ENCODE measurements at places on chromosomes 7 and 10.

DNA sequence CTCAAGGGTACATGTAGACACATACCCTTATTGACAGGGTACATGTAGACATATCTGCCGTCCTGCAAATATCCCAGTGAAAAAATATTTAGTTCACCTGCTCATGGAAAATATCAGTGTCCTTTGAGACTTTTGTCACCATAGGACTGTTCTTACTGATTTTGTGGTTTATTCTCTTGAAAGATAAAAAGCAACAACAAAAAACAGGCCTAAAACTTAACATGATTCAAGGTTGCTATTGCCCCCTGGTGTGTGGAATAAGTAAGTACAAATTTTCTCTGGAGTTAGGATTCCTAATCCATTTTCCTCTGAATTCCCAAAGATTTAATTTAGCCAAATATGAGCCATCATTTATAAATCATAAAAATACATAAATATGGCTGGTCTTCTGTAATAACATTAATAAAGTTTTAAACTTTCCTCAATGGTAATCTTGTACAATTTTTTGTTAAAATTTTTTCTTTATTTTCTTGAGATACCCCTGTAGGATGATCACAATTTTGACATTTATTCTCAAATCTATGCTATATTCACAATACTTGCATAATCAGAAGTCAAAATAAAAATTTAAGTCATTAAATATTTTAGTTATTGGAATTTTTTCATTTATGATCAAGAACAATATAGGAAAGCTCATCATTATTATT lies 741.4 kb upstream of the POT1 start:
- DNase-seq: peak; percentile 53

DNA sequence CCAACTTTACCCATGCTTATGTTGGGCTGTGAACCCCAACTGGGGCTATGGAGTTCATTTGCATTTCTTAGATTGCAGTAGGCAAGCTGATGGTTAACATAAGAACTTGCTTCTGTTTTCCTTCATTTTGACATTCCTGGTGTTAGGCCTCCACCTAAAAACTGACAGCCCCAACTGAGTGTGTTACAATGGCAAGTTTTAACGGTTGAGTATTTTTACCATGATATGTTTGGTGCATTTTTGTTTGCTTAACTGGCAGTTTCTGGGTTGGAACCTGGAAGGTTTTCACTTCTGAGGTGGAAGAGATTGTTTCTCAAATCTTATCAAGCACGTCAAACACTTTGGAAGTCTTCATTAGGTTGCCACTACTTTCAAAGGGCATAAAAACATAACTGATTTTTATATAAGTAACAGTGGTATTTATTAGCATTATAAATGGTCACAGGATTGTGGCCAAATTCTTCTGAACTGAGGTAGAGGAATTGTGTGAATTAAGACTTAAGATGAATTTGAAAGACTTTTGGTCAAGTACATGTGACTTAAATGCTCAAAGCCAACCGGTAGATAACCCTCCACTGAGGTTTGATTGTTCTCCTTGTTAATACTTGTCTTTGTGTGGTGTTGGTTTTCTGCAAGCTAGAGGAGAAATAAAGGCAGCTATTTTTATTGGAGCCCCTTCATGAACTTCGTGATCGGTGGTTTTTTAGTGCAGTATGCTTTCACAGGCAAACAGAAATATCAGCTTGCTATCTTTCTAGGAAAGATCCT lies 2.8 kb downstream of the BMI1 start:
- DNase-seq: no peak

- no peak for DNase-seq
Measured at GRCh38 chr10:117617659-117618058, 75.1 kb downstream of the EMX2 start.

DNA sequence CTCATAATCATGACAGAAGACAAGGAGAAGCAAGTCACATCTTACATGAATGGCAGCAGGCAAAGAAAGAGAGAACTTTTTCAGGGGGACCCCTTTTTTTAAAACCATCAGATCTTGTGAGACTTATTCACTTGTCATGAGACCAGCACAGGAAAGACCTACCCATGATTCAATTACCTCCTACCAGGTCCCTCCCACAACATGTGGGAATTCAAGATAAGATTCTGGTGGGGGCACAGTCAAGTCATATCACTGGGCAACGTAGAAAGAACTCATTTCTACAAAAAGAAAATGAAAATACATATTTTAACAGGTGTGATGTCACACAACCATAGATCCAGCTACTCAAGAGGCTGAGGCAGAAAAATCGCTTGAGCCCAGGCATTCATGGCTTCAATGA lies 304.1 kb downstream of the IPMK start:
- no peak for DNase-seq

GRCh38 chr7:24879291-24879690 lies 100.7 kb downstream of the OSBPL3 start:
- DNase-seq: no peak

DNA sequence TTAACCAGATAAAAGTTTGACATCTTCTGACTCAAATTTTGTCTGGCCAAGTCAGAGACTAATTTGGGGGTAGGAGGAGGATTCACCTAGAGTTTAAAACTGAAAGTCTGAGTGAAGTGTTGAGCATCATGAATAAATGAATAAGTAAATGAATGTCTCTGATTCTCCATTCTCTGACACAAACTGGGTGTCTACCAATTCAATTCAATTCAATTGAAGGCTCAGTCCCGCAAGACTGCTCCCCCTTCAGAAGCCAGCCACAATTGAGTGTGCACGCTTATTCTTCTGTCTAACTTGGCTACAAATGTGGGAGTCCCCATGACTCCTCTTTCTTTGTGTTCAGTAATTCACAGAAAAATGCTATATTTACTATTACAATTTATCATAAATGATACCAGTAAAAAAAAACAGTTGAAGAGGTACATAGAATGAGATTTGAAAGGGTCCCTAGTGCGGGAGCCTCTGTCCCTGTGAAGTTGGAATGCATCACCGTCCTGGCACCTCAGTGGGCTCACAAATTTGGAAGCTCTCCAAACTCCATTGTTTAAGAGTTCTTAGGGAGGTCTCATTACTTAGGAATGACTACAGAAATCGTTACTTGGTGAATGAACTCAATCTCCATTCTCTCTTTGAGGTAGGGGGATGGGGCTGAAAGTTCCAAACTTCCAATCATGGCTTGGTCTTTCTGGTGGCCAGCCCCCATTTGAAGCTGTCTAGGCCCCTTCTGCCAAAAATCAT lies 243.7 kb upstream of the PHYHIPL start:
- no peak for DNase-seq

GRCh38 chr10:75402486-75403143 lies 1.1 kb upstream of the ZNF503 start:
- peak; percentile 84 for DNase-seq

DNA sequence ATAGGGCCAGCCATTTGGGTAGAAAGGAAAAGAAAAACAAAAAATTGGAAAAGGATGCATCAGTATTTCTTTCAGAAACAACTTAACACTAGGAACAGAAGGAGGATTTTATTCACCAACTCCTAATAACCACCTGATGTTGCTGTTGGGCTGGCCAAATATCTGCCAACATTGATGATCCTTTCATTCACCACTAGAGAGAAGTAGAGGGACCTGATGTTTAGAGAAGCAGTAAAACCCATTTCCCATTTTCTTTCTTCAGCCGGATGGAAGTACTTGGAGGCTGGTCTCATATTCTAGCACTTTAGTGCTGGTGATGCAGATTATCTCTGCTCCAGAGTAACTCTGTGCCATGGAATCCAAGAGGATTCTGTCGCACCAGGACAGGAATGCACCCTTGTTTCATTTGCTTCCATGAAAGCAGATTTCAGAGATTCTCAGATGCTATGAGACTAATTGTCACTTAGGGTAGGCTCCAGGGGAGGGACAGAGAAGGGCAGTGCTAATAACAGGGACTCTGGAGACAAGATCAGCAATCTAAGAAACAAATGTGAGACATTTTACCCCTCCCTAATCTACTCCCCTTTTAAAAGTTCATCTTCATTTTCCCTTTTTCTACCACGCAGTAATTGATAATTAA lies 3.1 kb downstream of the KLLN start:
- peak; percentile 54 for DNase-seq

GRCh38 chr7:78225534-78225933 lies 427.0 kb downstream of the PHTF2 start:
- no peak for DNase-seq

DNA sequence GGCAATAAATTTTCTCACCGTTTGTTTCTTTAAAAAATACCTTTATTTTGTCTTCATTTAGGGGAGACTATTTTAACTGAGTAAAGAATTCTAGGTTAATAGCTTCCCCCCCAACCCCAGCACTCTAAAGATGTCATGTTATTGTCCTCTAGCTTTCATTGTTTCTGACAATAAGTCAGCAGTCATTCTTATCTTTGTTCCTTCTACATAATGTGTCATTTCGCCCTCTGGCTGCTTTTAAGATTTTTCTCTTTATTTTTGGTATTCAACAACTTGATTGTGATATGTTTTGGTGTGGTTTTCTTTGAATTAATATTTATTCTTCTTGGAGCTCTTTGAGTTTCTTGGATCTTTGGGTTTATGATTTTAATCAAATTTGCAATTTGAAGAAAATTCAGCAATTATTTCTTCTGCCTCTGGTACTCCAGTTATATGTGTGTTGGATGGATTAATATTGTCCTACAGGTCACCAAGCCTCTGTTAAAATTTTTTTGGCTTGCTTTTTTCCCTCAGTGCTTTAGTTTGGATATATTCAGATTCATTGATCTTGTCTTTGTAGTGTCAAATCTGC lies 64.6 kb upstream of the ELN start:
- no peak for DNase-seq

GRCh38 chr10:24678757-24679156 lies 44.9 kb downstream of the ARHGAP21 start:
- no peak for DNase-seq

DNA sequence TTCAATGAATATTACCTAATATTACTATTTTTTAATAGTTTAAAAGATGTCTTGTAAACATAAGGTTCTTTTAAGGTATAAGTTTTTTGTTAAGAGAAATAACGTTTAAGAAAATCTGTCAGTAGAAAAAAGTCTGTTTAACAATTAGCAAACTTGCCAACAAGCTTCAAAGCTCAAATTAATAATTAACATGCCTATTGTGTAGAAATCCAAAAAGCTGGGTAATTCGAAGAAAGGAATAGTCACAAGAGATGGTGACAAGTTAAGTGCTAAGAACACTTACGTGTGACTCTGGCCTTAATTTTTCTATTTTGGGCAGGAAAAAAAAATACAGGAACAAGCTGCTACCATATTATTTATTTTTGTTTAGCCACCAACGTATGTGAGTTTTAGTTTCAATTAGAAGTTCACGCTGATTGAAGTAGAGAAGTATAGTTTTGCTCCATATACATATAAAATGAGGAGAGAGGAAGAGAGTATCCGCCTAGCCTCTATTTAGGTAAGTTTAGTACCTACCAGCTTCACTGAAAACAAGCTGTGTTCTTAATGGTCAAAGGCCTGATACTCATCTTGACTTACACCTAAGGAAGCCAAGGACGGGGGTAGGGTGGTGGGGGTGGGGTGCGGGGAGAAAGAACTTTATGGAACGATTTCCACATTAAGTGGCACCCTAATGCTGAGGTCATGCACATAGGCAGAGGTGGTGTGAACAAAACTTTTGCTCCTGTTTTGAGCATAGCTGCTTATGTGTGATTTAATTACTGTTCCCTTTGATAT lies 43.4 kb upstream of the AGBL3 start:
- DNase-seq: no peak

DNA sequence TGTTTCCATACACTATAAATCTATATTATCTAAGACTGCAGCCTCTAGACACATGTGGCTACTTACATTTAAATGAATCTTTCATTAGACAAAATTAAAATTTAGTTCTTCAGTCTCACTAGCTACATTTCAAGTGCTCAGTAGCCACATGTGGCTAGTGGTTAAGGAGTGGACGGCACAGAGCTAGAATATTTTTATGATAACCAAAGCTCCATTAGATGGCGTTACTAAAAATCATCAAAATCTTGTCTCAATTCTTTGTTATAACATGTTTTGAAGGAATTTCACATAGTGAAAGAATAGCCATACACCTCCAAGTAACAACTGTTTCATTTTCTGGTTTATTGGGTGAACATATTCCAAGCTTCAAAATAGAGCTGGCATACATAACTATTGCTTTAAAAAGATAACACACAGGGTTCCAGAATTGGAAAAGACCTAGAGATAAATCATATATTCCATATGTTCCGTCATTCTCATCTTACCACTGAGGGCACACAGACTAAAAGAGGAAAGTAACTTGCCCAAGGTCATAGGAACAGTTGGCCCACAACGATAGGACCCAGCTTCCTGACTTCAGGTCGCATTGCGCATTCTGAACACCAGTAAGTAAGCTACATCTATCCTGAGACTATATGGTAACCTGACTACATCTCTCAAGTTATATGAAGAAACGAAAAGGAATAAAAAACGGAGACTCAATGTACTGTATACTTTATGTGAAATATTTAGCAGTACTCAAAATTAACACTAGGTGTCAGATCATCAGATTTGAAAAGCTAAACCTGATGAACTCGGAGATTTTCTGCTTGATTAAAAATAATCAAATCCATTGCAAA lies 66.6 kb downstream of the CAV1 start:
- peak; percentile 10 for DNase-seq
